ENCODE measurements at places on chromosomes 3 and 15. TPM values are rescaled to one million over a fixed set of nuclear protein-coding genes. Genes with fewer than 3 reads are reported as not detected.

PLA2G4D gene
- not detected for total RNA-seq

- no peak for DNase-seq
Measured at GRCh38 chr15:87707071-87707470, 549.5 kb downstream of the NTRK3 start.

GRCh38 chr3:61081554-61081953 lies 169.7 kb downstream of the FHIT start:
- DNase-seq: no peak

ZBBX gene
- not detected for total RNA-seq

GRCh38 chr15:48978638-48979037 lies 14.9 kb upstream of the SHC4 start:
- DNase-seq: no peak

DNA sequence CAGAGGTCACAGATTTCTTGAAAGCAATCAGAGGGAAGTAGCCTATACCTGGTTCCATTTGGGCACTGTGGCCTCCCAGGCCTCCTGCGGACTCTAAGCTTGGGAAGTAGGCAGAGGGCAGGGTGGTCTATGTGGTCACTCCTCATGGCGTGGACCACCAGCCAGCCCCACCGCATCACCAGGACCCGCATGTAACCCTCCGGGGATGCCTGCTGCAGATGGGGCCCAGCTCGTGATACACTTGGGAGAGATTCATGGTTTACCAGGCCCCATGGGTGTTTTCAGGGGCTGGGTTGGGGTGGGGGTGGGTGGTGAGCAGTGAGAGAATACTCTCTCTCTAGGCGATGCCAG lies 123.7 kb downstream of the ASB7 start:
- DNase-seq: no peak

- DNase-seq: no peak
Measured at GRCh38 chr3:115758076-115758763, 134.9 kb downstream of the GAP43 start.

DNA sequence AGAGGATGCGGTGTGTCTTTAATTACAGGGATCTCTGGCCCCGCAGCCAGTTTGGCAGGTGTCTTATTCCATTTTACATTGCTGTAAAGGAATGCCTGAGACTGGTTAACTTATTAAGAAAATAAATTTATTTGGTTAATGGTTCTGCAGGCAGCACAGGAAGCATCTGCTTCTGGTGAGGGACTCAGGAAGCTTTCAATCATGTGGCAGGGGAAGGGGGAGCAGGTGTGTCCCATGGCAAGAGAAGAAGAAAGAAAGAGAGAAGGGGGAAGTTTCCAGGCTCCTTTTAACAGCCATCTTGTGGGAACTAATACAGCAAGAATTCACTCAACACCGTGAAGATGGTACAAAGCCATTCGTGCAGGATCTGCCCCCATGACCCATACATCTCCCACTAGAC lies 128.0 kb upstream of the CRBN start:
- DNase-seq: no peak

EXOSC7 gene
- total RNA-seq: 43.3 TPM

All from thoracic aorta (tissue), 2 donors.